Trophoblast cell (in vitro differentiated cells and primary cell): ENCODE measurements at places on chromosomes 5 and 9.

DNA sequence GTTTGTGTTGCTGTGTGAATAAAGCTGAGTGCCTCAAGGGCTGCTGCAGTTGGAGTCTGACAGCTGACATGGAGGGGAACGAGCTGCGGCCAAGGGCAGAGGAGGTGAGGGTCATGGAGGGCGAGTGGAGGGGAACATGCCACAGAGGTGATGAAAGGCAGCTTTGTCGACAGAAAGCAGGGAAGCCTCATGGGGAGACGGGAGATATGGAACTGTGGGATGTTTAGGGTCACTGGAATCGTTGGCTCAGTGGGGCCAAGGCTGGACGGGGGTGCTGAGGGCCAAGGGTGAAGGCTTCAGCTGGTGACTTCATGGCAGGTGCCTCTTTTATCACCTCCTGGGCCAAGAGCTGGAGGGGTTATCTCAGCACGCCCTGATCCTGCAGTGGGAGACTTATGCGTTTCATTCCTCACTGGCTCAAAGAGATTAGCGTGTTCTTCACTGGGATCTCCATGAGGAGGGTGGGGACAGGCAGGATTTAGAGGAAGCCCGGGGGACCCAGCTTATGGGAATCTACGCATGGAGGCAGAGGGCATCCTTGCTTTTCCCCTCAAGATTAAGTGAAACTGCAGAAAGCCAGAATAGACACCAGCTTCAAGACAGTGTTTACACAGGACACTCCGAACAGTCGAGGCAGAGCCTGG lies 42.2 kb downstream of the FAM240B start:
- no peak for DNase-seq
- H3K27ac ChIP-seq, result no peak overlapping the region
- H3K36me3 ChIP-seq, result no peaks in the 10 kb centered on the region
- no peak overlapping the region for H3K4me3 ChIP-seq
- H3K27me3 ChIP-seq, result no peaks in the 10 kb centered on the region

GRCh38 chr9:107178293-107178692 lies 104.8 kb upstream of the RAD23B start:
- no peak overlapping the region for H3K27ac ChIP-seq
- peaks cover 24% of the 10 kb centered on the region for H3K4me1 ChIP-seq
- H3K36me3 ChIP-seq, result no peaks in the 10 kb centered on the region
- no peak overlapping the region for H3K4me3 ChIP-seq
- H3K27me3 ChIP-seq, result no peaks in the 10 kb centered on the region

GRCh38 chr5:6552612-6553011 lies 80.2 kb downstream of the NSUN2 start:
- no peaks in the 10 kb centered on the region for H3K27me3 ChIP-seq
- no peaks in the 10 kb centered on the region for H3K36me3 ChIP-seq
- no peak overlapping the region for H3K4me3 ChIP-seq
- no peak for DNase-seq

DNA sequence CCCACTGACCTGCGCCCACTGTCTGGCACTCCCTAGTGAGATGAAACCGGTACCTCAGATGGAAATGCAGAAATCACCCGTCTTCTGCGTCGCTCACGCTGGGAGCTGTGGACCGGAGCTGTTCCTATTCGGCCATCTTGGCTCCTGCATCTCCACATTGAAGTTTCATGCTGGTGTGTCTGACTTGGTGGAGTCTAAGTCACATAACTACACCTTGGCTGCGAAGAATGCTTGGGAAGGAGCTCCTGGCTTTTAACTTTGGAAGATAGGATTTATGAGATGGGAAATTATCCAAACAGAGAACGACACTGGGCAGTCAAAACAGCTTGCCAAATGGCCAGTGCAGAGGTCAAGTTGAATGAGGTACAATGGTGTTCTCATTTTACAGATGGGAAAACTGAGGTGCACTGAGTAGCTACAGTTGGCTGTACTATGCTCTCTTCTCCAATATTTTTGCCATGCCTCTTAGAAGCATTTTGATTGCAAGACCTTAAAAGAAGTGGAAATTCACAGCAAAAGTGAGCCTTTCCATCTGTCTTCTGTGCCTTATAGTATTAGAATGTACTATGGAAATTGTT lies 36.7 kb downstream of the CCDC192 start:
- no peaks in the 10 kb centered on the region for H3K27me3 ChIP-seq
- peaks cover 3% of the 10 kb centered on the region for H3K4me1 ChIP-seq
- no peak for DNase-seq
- H3K36me3 ChIP-seq, result no peaks in the 10 kb centered on the region
- H3K4me3 ChIP-seq, result no peak overlapping the region
- no peak overlapping the region for H3K27ac ChIP-seq

GRCh38 chr9:124686918-124687317 lies 84.2 kb downstream of the NR6A1 start:
- DNase-seq, result no peak
- H3K4me1 ChIP-seq, result no peaks in the 10 kb centered on the region
- peaks cover 12% of the 10 kb centered on the region for H3K36me3 ChIP-seq

DNA sequence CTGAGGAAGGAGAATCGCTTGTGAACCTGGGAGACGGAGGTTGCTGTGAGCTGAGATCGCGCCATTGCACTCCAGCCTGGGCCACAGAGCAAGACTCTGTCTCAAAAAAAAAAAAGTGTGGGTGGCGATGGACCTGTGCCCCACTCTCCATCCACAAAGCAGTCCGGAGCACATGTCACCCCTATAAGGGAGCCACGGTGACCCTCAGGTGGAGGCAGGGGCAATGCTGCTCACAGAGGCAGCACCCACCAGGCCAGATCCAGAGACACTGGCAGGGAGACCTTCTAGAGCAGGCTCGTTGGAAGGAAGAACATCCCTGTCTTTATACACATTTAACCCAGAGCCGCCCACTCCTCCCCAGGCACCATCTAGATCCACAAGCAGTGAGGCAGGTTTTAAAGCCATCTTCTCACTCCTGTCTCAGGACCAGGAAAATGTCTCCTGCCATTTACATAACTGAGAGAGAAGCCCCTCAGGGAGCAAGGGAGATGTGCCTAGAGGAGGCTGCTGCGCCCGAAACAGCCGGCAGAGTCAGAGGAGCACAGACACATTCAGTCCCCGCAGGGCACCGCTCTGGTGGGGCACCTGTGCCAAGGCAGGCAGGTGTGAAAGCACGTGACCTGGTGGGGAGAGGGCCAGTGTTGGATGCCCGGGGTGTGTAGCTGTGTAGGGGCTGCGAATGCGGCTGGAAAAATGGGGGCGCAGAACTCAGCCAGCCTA lies 31.6 kb upstream of the ADAMTS2 start:
- no peak overlapping the region for H3K27ac ChIP-seq
- no peak for DNase-seq
- no peak overlapping the region for H3K4me3 ChIP-seq

GRCh38 chr5:179858241-179858585 lies 404 bp downstream of the MRNIP start:
- peaks cover 13% of the 10 kb centered on the region for H3K36me3 ChIP-seq
- H3K27me3 ChIP-seq, result no peaks in the 10 kb centered on the region
- DNase-seq, result peak; percentile 51
- no peaks in the 10 kb centered on the region for H3K4me1 ChIP-seq
- no peak overlapping the region for H3K27ac ChIP-seq

DNA sequence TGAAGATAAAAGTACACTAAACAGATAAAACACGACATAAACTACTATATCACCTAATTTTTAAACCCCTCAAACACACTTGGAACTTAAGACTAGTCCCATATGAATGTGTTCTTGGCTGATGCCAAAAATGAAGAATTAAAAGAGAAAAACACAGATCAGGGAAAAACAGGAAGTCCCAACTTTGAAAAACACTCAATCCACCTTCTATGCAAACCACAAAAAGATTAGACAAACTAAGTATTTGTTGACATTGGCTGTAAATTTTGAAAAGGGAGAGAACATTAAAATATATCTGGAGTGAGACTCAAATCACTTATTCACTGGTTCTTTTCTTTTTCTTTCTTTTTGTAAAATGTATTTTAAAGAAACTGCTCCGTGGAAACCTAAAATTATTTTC lies 81.4 kb downstream of the ANKH start:
- H3K27me3 ChIP-seq, result no peaks in the 10 kb centered on the region
- no peak overlapping the region for H3K4me3 ChIP-seq
- DNase-seq, result no peak
